Gastroesophageal sphincter (tissue), 4 donors: ENCODE measurements at places on chromosomes 4 and X. TPM values are rescaled to one million over a fixed set of nuclear protein-coding genes. Genes with fewer than 3 reads are reported as not detected.

Gene PAGE4
- total RNA-seq, result 4.5 TPM

Gene ARHGAP6
- total RNA-seq, result 25.2 TPM

Gene SLC6A8
- 27.1 TPM for total RNA-seq

GRCh38 chr4:27293831-27294230 lies 433.2 kb downstream of the STIM2 start:
- H3K4me1 ChIP-seq, result no peaks in the 10 kb centered on the region
- no peak overlapping the region for H3K4me3 ChIP-seq
- no peak overlapping the region for H3K27ac ChIP-seq
- no peak for ATAC-seq
- H3K27me3 ChIP-seq, result no peaks in the 10 kb centered on the region
- H3K36me3 ChIP-seq, result no peaks in the 10 kb centered on the region

- H3K4me1 ChIP-seq, result no peaks in the 10 kb centered on the region
- no peaks in the 10 kb centered on the region for H3K36me3 ChIP-seq
- no peak overlapping the region for H3K27ac ChIP-seq
- no peaks in the 10 kb centered on the region for H3K27me3 ChIP-seq
These were observed 74.5 kb upstream of the BOD1L1 start for GRCh38 chr4:13701937-13702446.

- H3K27ac ChIP-seq, result no peak overlapping the region
- H3K4me1 ChIP-seq, result peaks cover 14% of the 10 kb centered on the region
- no peak for ATAC-seq
- H3K27me3 ChIP-seq, result no peaks in the 10 kb centered on the region
- no peaks in the 10 kb centered on the region for H3K36me3 ChIP-seq
These were observed 195.9 kb downstream of the KDR start for GRCh38 chr4:54929459-54929858.

DNA sequence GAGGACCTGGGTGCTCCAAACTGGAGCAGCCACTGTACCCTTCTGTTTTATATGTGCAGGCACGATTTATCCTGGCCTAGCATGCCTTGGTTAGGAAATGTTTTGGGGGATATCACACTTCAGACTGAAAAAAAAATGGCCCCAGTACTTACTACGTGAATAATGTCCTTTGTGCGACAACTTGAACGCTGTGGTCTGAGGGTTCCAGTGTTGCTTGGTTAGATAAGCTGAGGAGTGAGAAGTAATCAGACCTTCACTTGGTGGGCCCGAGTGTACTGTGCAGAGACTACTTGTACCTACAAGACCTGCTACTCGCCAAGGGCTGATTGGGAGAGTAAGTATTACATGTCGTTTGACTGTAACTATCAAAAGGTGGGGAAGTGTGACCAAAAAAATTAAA lies 678 bp downstream of the DNAAF6 start:
- H3K36me3 ChIP-seq, result no peaks in the 10 kb centered on the region
- no peak overlapping the region for H3K27ac ChIP-seq
- no peak overlapping the region for H3K4me3 ChIP-seq
- ATAC-seq, result no peak

GRCh38 chr4:8580321-8581093 lies at the start of gene GPR78:
Gene GPR78, plus strand, starts transcription at chr4:8580392. Its CDS starts 591 bp downstream, at chr4:8580983.
- H3K4me3 ChIP-seq, result no peak within 1 kb of the TSS
- H3K27me3 ChIP-seq, result peaks cover 86% of the 10 kb centered on the region
- ATAC-seq, result peak; percentile 53
- H3K4me1 ChIP-seq, result no peaks in the 10 kb centered on the region
- H3K27ac ChIP-seq, result no peak within 1 kb of the TSS
- H3K36me3 ChIP-seq, result no peaks in the 10 kb centered on the region

DNA sequence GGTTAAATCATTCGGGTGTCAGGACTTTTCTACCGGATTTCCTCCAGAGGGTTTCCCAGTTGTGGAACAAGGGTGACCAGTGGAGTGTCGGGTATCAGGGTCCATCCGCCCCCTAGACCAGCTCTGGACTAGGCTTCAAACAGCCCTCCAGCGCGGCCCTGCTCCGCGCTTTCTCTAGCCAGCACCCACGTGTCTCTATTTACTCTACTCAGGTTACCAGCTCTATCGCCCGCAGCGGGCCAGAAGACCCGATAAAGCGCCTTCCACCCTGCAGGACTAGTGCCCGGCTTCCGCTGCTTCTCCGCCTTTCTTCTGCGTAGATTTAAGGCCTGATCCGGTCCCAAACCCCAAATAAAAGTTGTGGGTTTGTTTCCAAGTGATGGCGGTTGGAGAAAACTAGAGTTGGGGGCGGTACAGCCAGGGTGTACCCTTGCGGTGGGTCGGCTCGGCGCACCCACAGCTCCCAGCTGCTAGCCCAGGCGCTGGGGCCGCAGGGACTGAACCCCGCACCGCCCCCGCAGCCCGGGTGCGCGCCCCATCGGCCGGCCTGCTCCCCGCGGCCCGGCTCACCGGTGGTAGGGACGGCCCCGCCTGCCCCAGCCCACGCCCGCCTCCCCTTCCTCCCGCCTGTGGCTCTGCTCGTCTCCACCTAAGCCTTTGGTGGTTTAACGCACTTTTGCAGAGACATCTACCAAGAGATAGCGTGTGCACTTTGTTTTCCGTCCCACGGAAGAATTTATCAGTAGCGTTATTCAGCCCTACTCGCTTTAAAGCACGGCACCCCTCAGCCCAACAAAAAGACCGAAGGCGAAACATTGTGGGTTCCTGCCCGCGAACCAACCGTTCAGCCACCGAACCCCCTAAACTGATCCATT lies 2.1 kb downstream of the LEF1 start:
- no peak for ATAC-seq
- H3K27me3 ChIP-seq, result peaks cover 99% of the 10 kb centered on the region
- H3K27ac ChIP-seq, result no peak overlapping the region
- H3K36me3 ChIP-seq, result no peaks in the 10 kb centered on the region
- peak overlapping the region; percentile 37 for H3K4me3 ChIP-seq
- peaks cover 35% of the 10 kb centered on the region for H3K4me1 ChIP-seq

DNA sequence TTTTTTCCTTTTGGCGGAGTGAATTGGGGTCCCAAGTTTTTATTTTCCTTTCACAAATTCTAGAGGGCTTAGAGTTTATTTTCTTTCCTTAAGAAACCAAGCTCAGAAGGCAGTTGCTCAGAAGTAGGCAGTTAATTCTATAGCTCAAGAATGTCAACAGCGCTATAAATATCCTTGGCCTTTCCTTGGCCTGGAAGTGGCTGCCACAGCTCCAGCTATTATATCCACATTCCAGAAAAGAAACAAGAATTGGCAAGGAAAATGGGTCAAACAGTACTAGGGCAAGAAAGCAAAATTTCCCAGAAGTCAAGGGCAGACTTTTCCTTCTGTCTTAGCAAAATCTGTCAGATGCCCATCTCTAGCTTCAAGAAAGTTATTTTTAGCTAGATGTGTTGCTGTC lies 31.0 kb downstream of the SLC10A6 start:
- no peak for ATAC-seq
- H3K27ac ChIP-seq, result no peak overlapping the region
- H3K36me3 ChIP-seq, result peaks cover 28% of the 10 kb centered on the region
- H3K27me3 ChIP-seq, result no peaks in the 10 kb centered on the region
- H3K4me1 ChIP-seq, result no peaks in the 10 kb centered on the region

DNA sequence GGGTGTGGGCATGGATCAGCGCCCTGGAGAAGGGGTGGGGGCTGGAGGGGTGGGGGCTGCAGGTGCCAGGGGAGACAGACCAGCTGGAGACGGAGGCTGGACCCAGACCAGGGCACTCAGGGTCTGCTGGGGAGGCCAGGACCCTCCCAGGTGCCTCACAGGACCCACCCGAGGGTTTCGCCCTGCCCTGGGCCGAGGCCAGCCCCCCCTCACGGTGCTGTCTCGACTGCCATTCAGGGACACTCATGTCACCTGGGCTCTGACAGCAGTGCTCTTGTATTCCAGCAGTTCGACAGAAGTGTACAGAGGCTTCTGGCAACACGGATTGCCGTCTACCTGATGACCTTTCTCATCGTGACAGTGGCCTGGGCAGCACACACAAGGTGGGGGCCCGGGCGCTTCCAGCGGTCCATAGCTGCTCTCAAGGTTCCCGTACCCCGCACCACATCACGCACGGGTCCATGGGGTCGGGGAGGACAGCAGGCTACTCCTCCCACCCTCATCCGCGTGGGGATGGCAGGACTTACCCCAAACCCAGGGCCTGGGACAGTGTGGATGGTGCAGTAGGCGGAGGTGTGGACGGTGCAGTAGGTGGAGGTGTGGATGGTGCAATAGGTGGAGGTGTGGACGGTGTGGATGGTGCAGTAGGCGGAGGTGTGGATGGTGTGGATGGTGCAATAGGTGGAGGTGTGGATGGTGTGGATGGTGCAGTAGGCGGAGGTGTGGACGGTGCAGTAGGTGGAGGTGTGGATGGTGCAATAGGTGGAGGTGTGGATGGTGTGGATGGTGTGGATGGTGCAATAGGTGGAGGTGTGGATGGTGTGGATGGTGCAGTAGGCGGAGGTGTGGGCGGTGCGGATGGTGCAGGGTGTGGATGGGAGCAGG lies 18.1 kb downstream of the TMEM175 start:
- H3K4me3 ChIP-seq, result no peak overlapping the region
- H3K27ac ChIP-seq, result no peak overlapping the region
- no peaks in the 10 kb centered on the region for H3K36me3 ChIP-seq
- H3K4me1 ChIP-seq, result no peaks in the 10 kb centered on the region

GRCh38 chr4:92163348-92163747 lies 140.4 kb upstream of the GRID2 start:
- no peaks in the 10 kb centered on the region for H3K27me3 ChIP-seq
- no peak overlapping the region for H3K4me3 ChIP-seq
- no peak for ATAC-seq
- H3K36me3 ChIP-seq, result no peaks in the 10 kb centered on the region
- no peaks in the 10 kb centered on the region for H3K4me1 ChIP-seq
- no peak overlapping the region for H3K27ac ChIP-seq

- no peak overlapping the region for H3K27ac ChIP-seq
- no peak for ATAC-seq
- H3K36me3 ChIP-seq, result no peaks in the 10 kb centered on the region
- no peaks in the 10 kb centered on the region for H3K4me1 ChIP-seq
- H3K4me3 ChIP-seq, result no peak overlapping the region
These were observed 583.4 kb downstream of the TRAM1L1 start for GRCh38 chr4:116501954-116502353.

GRCh38 chrX:126701380-126701779 lies 118.1 kb upstream of the PRR32 start:
- ATAC-seq, result no peak
- no peaks in the 10 kb centered on the region for H3K4me1 ChIP-seq
- H3K27me3 ChIP-seq, result no peaks in the 10 kb centered on the region
- no peak overlapping the region for H3K27ac ChIP-seq
- no peak overlapping the region for H3K4me3 ChIP-seq
- H3K36me3 ChIP-seq, result no peaks in the 10 kb centered on the region

DNA sequence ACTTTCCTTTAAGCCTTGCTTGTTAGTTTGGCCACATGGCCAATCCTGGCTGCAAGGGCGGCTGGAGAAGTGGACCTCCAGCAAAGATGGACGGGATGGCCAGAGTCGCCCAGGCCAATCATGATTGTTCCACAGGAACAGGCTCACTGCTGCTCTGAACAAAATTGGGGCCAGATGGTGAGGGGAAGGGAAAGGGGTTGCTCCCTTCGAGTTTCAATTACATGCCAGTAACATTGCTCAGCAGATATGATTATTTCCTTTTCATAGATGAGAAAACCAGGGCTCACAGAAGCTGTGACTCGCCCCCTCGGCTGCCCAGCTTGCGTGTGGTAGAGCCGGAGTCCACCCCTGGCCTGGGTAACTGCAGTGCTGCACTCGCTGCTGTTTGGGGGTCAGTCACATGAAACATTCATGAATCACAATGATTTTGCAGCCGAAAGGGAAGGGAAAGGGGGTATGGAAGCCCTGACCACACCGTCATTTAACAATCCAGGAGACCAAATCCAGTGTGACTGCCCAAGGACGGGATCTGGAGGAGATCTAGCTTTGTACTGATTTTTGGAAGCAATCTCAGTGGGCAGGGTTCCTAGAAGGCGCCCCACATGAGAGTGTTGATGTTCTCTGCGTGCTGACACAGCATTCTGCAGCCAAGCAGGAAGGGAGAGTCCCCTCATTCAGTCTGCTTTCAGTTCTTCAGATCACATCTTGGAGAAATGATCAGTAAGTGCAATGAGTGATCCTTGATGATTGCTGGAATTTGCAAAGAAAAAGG lies 77.3 kb upstream of the MSX1 start:
- ATAC-seq, result no peak
- no peaks in the 10 kb centered on the region for H3K4me1 ChIP-seq
- no peak overlapping the region for H3K4me3 ChIP-seq
- H3K36me3 ChIP-seq, result no peaks in the 10 kb centered on the region

- H3K4me3 ChIP-seq, result no peak overlapping the region
- H3K27ac ChIP-seq, result no peak overlapping the region
- H3K27me3 ChIP-seq, result no peaks in the 10 kb centered on the region
- no peaks in the 10 kb centered on the region for H3K4me1 ChIP-seq
- no peak for ATAC-seq
- no peaks in the 10 kb centered on the region for H3K36me3 ChIP-seq
These were observed 212.0 kb upstream of the AFF2 start for GRCh38 chrX:148288451-148288850.
